Fibroblast of upper back skin (primary cell): ENCODE measurements at places on chromosomes 7 and 10.

DNA sequence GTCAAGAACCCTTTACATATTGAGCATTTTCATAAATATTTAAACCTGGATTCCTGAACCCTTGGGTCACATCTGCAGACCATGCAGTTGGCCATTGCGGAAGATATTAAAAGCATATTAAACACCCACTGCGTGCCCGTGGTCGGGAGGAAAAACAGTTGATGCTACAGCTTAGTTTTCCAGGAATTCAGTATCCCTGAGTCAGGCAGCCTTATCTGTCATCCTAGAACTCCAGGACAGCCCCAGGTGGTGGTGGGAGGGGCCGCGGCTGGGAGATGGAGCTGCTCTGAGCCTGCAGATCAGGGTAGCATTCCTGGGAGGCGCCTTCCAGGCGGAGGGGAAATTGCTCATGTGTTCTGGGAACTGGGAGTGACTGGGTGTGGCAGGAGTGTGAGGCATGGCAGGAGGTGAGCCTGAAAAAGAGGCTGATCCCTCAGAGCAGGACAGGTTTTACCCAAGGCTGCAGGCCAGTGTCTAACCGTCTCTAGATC is 222.9 kb upstream of the SH2B2 start:
- DNase-seq: peak; percentile 73

DNA sequence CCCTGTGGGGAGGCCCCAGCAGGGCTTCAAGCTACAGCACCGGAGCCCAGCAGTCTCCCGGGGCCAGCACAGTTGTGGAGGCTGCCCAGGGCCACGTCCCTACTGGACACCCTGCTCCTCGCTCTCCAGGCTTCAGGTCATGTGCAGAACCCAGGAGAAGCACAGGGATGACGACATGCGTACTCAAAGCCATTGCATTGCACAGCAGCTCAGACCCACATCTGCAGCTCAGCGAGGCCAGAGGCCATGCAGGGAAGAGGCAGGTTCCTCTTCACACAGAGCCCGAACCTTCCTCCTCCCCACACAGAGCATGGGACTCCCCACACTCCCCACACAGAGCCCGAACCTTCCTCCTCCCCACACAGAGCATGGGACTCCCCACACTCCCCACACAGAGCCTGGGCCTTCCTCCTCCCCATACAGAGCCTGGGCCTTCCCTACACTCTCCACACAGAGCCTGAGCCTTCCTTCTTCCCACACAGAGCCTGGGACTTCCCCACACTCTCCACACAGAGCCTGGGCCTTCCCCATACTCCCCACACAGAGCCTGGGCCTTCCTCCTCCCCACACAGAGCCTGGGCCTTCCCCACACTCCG is 12.3 kb downstream of the CFAP46 start:
- no peak for DNase-seq

DNA sequence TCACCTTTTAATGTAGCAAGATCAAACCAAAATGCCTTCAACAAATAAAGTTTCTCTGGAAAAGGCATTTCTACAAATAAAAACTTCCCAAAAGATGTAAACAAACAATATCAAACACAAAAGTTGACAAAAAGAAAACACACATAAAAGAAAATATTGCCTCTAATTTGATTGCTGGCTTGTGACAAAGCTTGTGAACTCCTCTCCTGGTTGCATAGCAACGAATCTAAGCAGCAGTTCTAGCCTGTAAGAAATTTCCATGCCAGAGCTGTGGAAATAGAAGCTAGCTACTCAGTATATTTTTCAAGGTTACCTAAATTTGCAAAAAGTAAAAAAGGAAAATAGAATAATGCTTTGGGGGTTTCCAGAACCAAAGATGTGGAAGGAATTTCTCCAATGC is 173.9 kb upstream of the CDK1 start:
- no peak for DNase-seq

DNA sequence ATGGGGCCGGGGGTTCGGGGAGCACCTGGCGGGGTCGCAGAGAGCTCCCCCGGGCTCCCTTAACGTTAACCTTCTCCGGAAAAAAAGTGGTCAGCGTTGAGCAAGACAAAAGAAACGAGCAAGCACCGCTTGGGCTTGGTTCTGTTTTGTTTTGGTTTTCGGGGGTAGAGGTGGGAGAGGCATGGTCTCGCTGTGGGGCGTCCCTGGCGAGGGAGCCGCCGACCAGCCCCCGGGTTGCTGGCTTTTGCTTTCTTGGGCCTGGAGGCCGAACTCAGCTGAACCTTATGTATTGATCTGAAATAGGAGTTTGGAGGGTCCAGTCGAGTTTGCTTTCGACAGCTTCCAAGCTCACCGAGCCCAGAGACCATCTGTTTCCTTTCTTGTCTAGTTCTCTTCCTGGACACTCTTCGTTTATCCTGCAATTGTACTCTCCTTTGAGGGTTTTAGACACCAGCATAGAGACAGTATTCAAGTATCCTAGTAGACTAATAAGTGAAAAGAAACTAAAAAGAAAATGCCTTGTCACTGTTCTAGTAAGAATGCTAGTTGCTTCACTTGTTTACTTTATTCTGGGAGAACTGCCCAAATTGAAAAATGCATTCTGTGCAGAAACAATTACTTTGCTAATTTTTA is 980 bp downstream of the FHIP2A start:
- peak; percentile 29 for DNase-seq

DNA sequence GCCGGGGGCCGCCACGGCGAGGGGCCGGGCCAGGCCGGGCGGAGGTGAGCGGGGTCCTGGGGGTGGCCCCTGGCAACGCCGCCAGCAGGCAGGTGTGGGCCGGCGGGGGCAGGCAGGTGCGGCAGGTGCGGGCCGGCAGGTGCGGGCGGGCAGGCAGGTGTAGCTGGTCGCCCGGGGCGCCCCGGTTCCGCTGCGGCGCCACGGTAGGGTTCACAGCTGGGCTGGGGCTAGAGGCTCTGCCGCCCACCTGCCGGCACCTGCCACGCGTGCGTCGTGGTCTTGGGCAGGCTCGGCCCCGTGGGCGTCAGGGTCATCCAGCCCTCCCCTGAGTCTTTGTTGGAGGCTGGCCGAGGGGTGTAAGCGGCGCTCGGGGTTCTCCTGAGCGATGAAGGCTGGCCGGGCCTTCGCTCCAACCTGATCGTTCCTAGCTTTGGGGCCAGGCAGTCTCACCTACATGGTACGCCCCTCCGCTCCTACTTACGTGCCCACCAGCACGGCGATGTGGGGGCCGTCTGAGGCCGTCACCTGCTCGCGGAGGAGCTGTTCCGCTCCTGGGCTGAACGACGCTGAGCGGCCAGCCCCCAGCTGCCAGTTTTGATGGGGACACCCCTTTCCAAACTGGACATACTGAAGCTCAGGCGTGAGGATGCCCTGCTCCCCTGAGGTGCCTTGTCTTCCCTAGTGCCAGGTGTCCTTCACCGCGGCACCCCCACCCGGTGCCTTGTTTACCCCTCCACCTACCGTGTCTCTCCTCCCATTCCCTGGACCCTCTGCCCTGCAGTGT is 493 bp downstream of the ZMIZ2 start:
- no peak for DNase-seq
